ENCODE measurements at places on chromosomes 12 and 14. TPM values are rescaled to one million over a fixed set of nuclear protein-coding genes. Genes with fewer than 3 reads are reported as not detected.

Gene DDHD1
- 53.5 TPM for total RNA-seq

Gene RPS6KL1
- total RNA-seq: 2.9 TPM

Gene ZC2HC1C
- total RNA-seq: 0.97 TPM

Gene LMNTD1
- not detected for total RNA-seq

Gene CLEC1B
- total RNA-seq: not detected

Gene DEGS2
- total RNA-seq: 0.14 TPM

Gene HOMEZ
- 21.7 TPM for total RNA-seq

Gene ASCL1
- not detected for total RNA-seq

Gene AVPR1A
- total RNA-seq: not detected

Gene KRT79
- total RNA-seq: not detected

DNA sequence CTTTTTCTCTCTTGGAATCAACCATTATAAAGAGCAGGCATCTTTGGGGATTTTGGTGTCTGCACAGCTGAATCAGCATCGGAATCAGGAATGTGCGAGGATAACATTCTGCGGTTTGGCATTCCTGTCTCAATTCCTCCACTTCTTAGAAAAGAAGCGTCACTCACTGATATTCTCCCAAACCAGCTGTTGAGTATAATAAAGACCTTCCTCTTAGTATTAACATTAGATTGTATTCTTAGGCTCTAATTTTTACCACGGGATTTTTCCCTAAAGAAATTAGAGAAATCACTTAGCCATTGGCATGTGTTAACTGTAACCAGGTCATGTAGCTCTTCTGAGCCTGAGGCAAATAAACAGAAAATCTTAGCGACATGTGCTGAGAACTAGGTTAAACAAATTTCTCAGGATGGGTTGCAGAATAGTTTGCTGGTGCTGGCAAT, 128.7 kb downstream of the TMX1 start:
- DNase-seq: no peak

DNA sequence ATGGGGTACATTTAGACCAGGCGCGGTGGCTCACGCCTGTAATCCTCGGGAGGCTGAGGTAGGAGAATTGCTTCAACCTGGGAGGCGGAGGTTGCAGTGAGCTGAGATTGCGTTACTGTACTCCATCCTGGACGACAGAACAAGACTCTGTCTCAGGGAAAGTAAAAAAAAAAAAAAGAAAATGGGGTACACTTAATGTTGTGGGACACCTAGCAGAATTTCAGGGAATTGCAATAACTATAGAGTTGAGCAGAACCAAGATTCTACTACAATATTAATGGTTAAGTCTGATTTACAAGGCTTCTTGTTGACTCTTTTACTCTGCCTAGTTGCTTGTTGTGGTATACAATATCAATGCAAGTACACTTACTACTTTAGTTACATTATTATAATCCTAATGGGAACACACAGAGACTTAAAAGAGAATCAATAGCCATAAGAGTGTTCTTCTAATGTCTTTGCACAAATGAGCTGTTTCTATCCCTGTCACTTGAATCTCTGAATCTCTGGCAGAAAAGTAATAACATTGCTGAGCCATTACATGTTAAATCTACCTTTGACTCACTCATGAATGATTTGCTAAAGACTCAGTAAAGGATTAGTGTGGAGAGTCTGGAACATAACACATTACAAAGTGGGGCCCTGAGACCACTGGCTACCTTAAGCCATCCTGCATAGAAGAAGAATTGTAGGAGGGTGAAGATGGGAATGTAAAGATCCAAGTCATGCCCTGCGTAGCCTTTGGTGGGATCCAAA, 22.7 kb downstream of the BEST3 start:
- no peak for DNase-seq

DNA sequence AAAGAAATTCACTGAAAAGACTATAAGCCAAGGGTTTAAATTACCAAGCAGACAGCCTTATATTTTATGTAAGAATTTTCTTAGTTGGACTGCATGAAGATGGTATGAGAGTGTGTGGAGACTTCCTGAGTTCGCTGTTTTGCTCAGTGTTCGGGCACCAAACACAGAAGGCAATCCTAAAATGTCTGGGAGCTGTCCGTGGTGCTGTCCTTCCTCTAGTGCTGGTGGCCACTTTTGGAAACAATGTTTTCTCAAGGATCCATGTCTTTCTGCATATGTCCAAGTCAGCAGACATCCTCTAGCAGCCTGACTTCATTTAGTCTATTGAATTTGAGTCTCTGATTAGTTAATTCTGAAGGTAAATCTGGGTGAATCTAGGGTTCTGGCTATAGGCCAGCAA, 135.8 kb downstream of the SLC8A3 start:
- no peak for DNase-seq

GRCh38 chr12:25811656-25812126, 146.8 kb upstream of the RASSF8 start:
- no peak for DNase-seq

DNA sequence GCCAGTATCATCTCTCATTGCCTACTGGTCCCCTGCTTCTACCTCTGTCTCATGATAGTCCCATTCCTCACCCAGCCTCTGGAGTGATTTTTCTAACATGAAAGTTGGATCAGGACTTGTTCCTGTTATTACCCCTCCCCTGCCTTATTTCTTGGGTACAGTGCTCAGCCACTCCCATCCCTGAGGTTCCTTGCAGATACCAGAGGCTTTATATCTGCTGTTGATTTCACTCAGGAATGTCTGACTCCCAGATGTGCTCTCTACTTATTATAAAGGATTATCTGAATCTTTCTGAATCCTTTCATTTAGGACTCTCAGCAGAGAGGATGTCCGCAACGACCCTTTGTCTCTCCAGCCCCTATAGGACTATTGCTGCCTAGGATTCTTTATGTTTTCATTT, 111.2 kb downstream of the LRRK2 start:
- DNase-seq: no peak

DNA sequence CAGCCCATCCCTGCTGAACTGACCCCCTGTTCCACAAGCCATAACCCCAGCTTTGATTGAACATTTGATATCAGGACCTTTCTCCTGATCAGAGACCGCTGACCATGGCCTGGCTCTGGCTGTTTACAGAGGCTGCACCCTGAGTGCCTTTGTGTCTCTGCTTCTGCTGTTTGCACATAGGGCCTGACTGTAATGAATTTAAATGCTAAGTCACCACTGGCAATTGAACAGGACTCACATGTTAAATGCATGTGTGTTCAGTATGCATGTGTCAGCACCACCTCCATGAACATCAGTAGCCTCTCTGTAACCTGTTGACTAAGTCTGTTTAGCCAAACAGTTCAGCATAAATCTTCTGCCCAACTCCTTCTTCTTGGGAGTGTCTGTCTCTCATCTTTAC, 690.3 kb downstream of the TMEM121 start:
- DNase-seq: no peak

Measured in CD4-positive, alpha-beta memory T cell (primary cell).